A549 treated with dexamethasone at 1 μM for 4 hours (cell line): ENCODE measurements at places on chromosomes 1 and 21. TPM values are rescaled to one million over a fixed set of nuclear protein-coding genes. Genes with fewer than 3 reads are reported as not detected.

Gene OR2L8
- total RNA-seq, result not detected in 5 replicates

Gene SAMD11
- total RNA-seq, result 14.2 to 22.6 TPM (median 19.7 TPM) in 5 replicates

Gene RIPPLY3
- 0.40 to 0.60 TPM (median 0.45 TPM) in 5 replicates for total RNA-seq

Gene NBPF4
- 0.06 to 0.14 TPM (median 0.07 TPM) in 4 of 5 replicates, not detected in the other for total RNA-seq
